ENCODE measurements at places on chromosomes 12 and 14. TPM values are rescaled to one million over a fixed set of nuclear protein-coding genes. Genes with fewer than 3 reads are reported as not detected.
A peak's percentile ranks its signal among the peaks of the same experiment; 100 is the strongest.

The DIO2 gene
- total RNA-seq, result not detected

The NEUROD4 gene
- total RNA-seq, result not detected

The P2RX7 gene
- 4.3 TPM for total RNA-seq

DNA sequence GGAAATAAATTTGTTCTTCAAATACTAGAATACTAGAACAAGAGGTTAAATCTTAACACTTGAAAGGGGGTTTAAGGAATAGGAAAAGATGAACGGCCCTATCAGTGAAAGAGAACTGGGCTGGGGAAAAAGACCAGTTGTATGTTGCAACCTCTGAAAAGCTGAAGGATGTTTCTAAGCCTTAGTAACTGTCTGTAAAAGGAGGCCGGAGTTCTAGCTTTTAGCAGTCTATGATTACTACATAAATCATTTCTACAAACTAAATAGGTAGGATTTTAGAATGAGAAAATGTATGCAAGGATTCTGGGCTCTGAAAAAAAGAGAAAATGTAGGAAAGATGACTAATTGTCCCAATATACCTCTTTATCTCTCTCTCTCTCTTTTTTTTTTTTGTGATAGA is 4.9 kb downstream of the CERS5 start:
- H3K27ac ChIP-seq, result peak overlapping the region; percentile 33
- H3K36me3 ChIP-seq, result peaks cover 2% of the 10 kb centered on the region
- DNase-seq, result no peak
- H3K27me3 ChIP-seq, result no peaks in the 10 kb centered on the region
- H3K4me3 ChIP-seq, result no peak overlapping the region

DNA sequence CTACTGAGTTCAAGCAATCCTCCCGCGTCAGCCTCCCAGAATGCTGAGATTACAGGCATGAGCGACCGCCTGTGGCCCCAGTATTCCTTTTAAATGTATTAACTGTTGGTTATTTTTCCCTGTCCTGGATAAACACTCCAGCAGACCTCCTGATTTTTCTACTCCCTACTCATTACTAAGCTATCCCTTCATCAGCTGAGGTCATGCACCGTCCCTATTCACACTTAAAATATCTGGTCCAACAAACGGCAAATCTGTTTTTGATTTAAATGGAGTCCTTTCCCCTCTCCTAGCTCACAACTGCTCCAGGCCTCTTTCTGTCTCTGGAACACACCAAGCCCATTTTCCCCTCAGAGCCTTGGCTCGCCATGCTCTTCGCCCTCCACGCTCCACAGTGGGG is 1003.3 kb upstream of the TMEM132C start:
- no peaks in the 10 kb centered on the region for H3K4me1 ChIP-seq
- H3K36me3 ChIP-seq, result no peaks in the 10 kb centered on the region
- no peak for DNase-seq
- H3K27me3 ChIP-seq, result no peaks in the 10 kb centered on the region

DNA sequence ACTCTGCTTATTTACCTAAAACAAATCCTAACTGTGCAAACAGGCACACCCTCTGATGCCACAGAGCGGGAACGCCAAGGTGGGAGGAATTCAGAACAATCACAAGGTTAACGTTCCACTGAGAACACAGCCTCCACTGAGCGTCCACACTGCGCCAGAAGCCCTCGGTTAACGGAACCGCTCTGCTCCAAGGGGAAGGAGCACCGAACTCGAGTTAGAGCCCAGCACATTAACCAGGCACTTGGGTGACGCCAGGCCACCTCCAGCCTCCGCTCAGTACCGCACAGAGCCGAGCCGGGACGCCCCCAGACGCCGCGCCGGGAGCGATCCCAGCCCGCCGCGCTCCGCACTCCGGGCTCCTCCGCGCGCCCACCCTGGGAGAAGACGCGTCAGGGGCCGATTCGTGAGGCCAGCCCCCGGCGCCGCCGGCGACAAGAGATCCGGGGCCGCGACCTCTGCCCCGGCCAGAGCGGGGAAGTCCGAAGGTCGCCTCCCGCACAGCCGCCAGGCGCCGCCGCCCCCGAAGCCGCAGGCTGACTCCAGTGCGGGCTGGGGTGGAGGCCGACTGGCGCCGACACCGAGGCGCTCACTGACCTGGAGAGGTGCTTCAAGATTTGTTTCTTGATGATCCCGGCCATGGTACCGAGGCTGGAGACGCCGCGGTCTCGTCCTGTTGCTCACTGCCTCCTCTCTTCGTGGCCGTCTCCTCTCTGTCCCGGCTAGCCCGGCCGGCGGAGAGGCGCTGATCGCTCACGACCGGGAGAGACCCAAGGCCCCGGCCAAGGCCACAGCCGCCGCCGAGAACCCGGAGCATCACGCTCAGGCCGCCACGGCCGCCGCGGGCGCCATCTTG is 450 bp downstream of the BLTP3B start:
- peak overlapping the region; percentile 96 for H3K27ac ChIP-seq
- H3K27me3 ChIP-seq, result no peaks in the 10 kb centered on the region
- peak; percentile 50 for DNase-seq
- H3K4me3 ChIP-seq, result peak overlapping the region; percentile 90
- peaks cover 40% of the 10 kb centered on the region for H3K4me1 ChIP-seq

GRCh38 chr12:8780389-8780788 is 42.0 kb upstream of the A2ML1 start:
- H3K27ac ChIP-seq, result no peak overlapping the region
- DNase-seq, result no peak
- H3K4me3 ChIP-seq, result no peak overlapping the region
- no peaks in the 10 kb centered on the region for H3K4me1 ChIP-seq

GRCh38 chr12:94872971-94873733 is 130.3 kb downstream of the NDUFA12 start:
- peak overlapping the region; percentile 73 for H3K4me3 ChIP-seq
- H3K4me1 ChIP-seq, result peaks cover 9% of the 10 kb centered on the region
- H3K36me3 ChIP-seq, result peaks cover 3% of the 10 kb centered on the region
- DNase-seq, result no peak
- peaks cover 35% of the 10 kb centered on the region for H3K27me3 ChIP-seq

DNA sequence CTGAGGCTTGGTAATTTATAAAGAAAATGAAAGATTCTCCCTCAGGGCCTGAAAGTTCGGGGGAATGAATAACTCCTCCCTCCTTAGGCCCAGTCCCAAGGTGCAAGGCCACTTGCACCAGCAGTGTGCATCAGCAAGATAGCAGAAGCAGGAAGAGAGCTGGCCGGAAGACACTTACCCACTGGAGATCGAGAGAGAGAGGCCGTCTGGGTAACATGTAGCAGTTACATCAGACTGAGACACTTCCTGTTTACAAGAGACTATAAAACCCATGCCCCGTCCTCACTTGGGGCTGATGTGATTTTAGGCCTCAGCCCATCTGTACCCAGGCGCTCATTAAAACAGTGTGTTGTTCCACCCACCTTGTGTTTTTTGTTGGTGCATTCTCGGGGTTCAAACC is 85.2 kb downstream of the TMTC3 start:
- no peaks in the 10 kb centered on the region for H3K27me3 ChIP-seq
- no peaks in the 10 kb centered on the region for H3K36me3 ChIP-seq
- H3K4me1 ChIP-seq, result peaks cover 4% of the 10 kb centered on the region
- H3K27ac ChIP-seq, result peak overlapping the region; percentile 88
- no peak overlapping the region for H3K4me3 ChIP-seq

DNA sequence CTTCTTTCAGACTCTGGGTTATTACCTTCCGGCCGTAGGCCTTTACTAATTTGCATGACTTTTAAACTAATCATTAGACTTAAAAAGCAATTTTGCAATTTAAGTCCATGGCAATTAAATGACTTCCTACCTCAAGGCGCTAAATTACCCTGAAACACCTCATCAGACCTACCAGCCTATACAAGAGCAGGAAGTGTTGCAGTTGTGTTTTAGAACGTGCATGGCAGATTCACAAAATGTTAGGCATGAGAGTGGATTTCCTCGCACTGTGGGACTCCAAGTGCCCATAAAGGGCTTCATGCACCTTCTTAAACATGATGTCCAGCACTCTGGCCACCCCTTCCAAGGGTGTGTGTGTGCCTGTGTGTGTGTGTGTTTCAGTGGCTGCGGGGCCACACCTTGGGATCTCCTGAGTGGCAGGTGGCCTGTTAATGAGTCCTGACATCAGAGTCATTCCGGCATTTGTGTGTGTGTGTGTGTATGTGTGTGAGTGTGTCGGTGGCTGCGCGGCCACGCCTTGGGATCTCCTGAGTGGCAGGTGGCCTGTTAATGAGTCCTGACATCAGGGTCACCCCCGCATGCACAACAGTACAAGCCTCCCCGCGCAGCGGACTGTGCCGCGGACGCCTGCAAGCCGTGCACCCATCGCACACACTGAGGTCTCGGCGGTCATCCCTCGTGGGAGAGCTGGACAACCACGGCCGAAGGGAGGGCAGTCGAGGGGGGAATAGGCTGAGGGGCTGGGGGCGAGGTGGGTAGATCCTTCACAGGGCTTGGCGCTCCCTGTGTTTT is 900 bp downstream of the C2CD5 start:
- peaks cover 3% of the 10 kb centered on the region for H3K27me3 ChIP-seq
- H3K27ac ChIP-seq, result peak overlapping the region; percentile 95
- peaks cover 43% of the 10 kb centered on the region for H3K4me1 ChIP-seq
- H3K36me3 ChIP-seq, result no peaks in the 10 kb centered on the region
- H3K4me3 ChIP-seq, result peak overlapping the region; percentile 89

GRCh38 chr12:104457746-104458693 is 1.3 kb downstream of the CHST11 start:
- H3K27me3 ChIP-seq, result no peaks in the 10 kb centered on the region
- peaks cover 5% of the 10 kb centered on the region for H3K36me3 ChIP-seq
- H3K4me1 ChIP-seq, result peaks cover 52% of the 10 kb centered on the region

DNA sequence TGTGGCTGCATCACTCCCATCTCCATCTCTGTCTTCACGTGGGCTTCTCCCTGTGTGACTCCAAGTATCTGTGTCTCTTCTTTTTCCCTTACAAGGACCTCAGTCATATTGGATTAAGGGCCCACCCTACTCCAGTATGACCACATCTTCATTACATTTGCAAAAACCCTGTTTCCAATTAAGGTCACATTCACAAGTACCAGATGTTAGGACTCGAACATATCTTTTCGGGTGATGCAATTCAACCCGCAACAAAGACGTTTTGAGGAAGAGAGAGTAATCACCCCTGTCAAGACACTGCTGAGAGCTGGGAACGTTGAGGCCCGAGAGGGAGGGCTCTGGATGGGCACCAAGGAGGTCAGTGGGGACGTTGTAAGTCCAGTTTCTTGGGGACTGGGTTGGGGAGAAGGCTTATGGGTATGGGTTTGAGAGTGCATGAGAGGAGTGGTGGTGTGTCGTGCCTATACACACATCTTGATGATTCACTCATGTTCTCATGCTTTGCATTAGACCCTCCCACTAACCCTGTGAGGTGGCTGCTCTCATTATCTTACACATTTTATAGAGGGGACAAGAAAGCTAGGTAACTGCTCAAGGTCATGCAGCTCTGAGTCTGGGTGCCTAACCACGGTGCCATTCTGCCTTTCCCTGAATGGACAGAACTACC is 12.1 kb upstream of the IFI27 start:
- DNase-seq, result no peak
- H3K36me3 ChIP-seq, result peaks cover 5% of the 10 kb centered on the region
- H3K27ac ChIP-seq, result no peak overlapping the region
- H3K27me3 ChIP-seq, result no peaks in the 10 kb centered on the region

- DNase-seq, result peak; percentile 61
- peak overlapping the region; percentile 69 for H3K4me3 ChIP-seq
- H3K27ac ChIP-seq, result peak overlapping the region; percentile 60
- no peaks in the 10 kb centered on the region for H3K36me3 ChIP-seq
- no peaks in the 10 kb centered on the region for H3K27me3 ChIP-seq
Measured at GRCh38 chr12:104498211-104498801, 41.6 kb downstream of the CHST11 start.

DNA sequence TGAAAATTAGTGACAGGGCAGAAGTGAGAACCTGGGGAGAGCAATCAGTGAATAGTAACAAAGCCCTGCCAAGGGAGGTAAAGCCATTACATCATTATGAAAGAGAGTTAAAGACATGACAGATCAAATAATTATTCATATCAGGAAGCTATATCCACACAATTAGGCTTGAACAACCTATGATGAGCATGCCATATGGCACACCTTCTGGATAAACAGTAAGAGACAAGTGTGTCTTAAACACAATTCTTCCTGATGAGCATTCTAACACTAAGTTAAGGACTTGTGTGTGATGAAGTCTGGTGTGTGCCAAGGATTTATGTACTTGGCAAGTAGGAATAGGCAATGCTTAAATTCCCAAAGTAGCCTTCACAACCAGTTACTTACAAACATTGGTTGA is 76.1 kb downstream of the GALNT4 start:
- peaks cover 15% of the 10 kb centered on the region for H3K36me3 ChIP-seq
- peaks cover 3% of the 10 kb centered on the region for H3K4me1 ChIP-seq
- no peaks in the 10 kb centered on the region for H3K27me3 ChIP-seq
